ENCODE measurements at places on chromosomes 5 and 9.

GRCh38 chr5:10552183-10553143 is 11.4 kb upstream of the ANKRD33B start:
- ATAC-seq, result peak; percentile 71
- no peaks in the 10 kb centered on the region for H3K36me3 ChIP-seq
- H3K27me3 ChIP-seq, result no peaks in the 10 kb centered on the region
- H3K4me1 ChIP-seq, result peaks cover 56% of the 10 kb centered on the region
- H3K27ac ChIP-seq, result peak overlapping the region; percentile 10
- no peak overlapping the region for H3K4me3 ChIP-seq

DNA sequence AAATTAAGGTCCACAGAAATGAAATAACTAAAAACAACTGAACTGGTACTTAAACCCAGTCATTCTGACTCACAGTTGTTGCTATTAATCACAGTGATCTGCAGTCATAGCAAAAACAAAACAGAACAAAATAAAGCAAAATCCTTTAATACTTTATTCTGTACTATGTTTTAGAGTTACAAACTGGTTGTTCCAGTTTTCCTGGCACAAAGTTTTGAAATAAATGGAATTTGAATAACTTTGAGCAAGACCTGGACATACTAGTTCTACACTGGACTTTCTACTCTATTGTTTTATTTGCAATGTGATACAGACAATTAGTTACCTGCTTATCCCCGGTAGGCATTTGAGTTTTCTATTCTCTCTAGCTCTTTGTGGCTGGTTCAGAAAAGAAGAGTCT is 147.9 kb downstream of the DMRT2 start:
- H3K27ac ChIP-seq, result no peak overlapping the region
- no peaks in the 10 kb centered on the region for H3K27me3 ChIP-seq
- no peak for ATAC-seq
- H3K4me1 ChIP-seq, result no peaks in the 10 kb centered on the region
- H3K36me3 ChIP-seq, result no peaks in the 10 kb centered on the region
- no peak overlapping the region for H3K4me3 ChIP-seq

DNA sequence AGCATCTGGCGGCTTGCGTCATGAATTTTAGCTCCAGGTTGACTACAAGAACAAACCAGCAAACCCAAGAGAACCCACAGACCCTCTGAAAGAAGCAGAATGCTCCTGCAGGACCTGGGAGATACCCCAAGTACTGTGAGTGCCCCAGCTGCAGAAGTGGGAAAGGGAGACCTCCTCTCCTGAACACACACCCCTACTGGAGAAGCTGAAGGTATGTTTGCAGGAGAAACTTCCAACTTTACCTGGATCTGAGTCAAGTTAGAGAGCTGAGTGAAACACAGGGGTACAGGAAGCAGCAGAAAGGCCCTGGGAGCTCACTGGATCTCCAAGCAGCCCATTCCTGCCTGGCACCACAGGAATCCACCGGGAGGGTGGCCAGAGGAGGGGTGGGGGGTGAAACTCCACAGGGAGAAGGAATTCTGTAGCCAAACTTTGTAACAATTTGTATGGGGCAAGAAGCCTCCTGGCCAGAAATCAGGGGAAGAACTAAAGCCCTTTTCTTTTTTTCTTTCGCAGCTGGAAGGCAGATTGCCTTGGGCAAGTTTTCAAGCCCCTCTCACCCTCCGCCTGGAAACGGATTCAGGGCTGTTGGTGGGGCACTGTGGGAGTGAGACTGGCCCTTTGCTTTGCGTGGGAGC is 576.2 kb downstream of the BNC2 start:
- H3K4me1 ChIP-seq, result peaks cover 7% of the 10 kb centered on the region
- ATAC-seq, result no peak
- H3K27ac ChIP-seq, result no peak overlapping the region

DNA sequence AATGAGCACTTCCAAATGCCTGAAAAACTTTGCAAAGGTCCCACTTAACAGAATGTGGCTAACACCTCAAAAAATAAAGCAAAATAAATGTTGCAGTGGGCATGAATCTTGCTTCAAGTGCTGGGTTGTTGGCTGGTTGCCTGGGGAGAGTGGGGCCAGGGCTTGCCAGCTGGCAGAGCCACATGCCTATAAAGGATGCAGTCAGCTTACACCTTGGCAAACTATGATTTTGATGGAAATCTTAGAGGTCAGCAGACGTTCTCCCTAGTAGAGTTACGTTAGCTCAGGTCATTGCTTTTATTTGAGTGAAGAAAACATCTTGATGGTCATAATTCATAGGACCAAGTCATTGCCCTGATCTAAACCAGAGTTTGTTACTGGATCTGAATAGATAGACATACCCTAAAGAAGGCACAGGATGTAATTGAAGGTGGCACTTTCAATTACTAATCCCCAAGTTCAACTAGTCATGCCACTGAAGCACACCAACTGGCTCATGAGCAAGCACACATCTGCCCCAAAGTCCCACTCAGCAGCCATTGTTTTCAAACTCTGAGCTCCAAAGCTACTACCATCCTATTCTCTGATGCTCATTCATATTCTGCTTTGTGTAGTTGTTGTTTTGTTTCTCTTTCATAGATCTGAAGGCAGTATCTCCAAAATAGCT is 51.2 kb upstream of the ZSWIM6 start:
- ATAC-seq, result no peak
- peaks cover 31% of the 10 kb centered on the region for H3K4me1 ChIP-seq
- peaks cover 3% of the 10 kb centered on the region for H3K27me3 ChIP-seq
- H3K36me3 ChIP-seq, result no peaks in the 10 kb centered on the region

DNA sequence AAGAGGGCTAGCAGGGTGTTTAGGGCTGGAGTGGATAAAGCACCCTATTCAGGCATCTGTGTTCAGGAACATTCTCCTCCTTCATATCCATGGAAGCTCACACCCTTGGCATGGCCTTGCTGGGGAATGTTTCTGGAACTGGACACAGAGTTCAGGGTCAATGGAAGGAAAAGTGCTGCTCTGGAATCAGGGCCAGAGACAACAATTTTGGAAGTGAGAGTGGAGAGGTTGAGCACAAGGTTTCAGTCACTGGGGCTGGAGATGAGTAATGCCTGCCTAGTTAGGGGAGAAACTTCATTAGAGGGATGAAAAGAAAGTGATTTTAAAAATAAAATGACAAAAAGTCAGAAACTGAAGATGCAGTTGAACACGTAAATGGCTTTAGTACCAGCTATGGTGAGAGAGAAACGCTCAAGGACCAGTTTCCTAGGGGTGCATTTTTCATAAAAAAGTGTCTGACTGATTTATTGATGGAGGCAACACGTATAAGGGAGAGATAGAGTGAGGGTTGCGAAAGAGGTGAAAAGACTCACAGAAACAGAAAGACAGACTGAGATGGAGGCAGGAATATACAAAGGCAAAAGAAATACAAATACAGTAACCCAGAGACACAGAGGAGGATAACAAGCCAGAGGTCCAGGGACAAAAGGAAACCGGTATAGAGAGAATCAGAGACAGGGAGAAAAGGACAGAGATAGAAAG is 8.0 kb upstream of the TNFSF15 start:
- ATAC-seq, result no peak
- H3K4me1 ChIP-seq, result peaks cover 7% of the 10 kb centered on the region
- no peak overlapping the region for H3K27ac ChIP-seq
- H3K36me3 ChIP-seq, result peaks cover 5% of the 10 kb centered on the region
- H3K27me3 ChIP-seq, result peaks cover 17% of the 10 kb centered on the region

- peaks cover 28% of the 10 kb centered on the region for H3K27me3 ChIP-seq
- no peaks in the 10 kb centered on the region for H3K36me3 ChIP-seq
- ATAC-seq, result no peak
- peaks cover 11% of the 10 kb centered on the region for H3K4me1 ChIP-seq
- no peak overlapping the region for H3K27ac ChIP-seq
- no peak overlapping the region for H3K4me3 ChIP-seq
Measured at GRCh38 chr5:133234911-133235310, 183.1 kb downstream of the HSPA4 start.

DNA sequence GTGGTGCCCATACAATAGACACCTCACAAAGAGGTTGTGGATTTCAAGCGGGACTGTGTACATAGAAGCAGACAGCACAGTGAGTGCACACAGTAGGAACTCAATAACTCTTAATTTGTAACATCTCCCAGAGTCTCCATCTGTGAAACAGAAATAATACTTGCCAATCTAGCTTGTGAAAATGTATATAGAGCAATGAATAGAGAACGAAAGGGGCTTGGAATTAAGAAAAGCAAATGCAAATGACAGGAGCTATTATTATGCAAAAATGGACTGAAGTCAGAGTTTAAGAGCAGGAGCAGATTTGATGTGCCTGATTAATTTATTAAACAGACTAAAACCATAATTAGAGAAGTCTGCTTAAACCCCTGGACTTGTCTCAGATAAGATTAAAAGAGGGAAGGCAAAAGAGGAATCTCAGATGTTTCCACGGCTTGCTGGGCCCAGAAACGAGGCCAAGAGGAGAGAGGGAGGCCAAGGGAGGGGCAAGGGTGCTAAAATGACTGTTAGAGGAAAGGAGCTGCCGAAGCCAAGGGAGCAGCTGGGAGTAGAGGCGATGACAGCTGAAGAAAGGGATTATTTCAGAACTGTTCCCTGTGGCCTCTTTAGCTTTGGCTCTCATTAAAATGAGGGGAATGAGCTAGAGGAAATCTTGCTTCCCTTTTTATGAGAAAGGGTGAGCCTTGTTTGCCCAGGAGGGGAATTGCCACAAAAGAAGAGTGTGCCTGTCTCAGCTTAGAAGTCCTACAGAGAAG is 72.1 kb downstream of the FEM1C start:
- no peak overlapping the region for H3K4me3 ChIP-seq
- ATAC-seq, result no peak
- H3K27me3 ChIP-seq, result no peaks in the 10 kb centered on the region
- peak overlapping the region; percentile 40 for H3K27ac ChIP-seq
- peaks cover 26% of the 10 kb centered on the region for H3K4me1 ChIP-seq

- no peak for ATAC-seq
- H3K4me1 ChIP-seq, result no peaks in the 10 kb centered on the region
- H3K27ac ChIP-seq, result no peak overlapping the region
- H3K36me3 ChIP-seq, result no peaks in the 10 kb centered on the region
- no peak overlapping the region for H3K4me3 ChIP-seq
Measured at GRCh38 chr5:14064841-14065240, 78.3 kb upstream of the TRIO start.

GRCh38 chr5:154559398-154560276 is 81.6 kb upstream of the HAND1 start:
- no peaks in the 10 kb centered on the region for H3K36me3 ChIP-seq
- H3K4me3 ChIP-seq, result no peak overlapping the region
- peaks cover 29% of the 10 kb centered on the region for H3K27me3 ChIP-seq
- peak; percentile 68 for ATAC-seq
- peaks cover 13% of the 10 kb centered on the region for H3K4me1 ChIP-seq

DNA sequence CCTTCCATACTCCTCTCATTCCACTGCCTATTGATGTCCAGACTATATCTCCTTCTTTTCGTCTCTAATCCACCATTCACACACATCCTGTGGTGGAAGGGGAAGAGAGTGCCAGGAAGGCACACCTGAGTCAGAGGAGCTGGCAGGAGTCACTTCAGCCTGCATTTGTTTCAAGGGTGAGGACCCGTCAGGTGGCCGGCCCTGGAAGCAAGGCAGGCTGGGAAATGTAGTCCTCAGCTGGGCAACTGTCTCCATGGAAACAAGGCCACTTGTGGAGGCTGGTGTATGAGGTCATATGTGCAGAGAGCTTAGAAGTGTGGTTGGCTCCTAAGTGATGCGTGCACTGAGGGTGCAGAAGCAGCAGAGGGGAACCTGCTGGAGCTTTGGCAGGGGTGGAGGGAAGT is 278.4 kb downstream of the NSG2 start:
- H3K4me1 ChIP-seq, result no peaks in the 10 kb centered on the region
- no peaks in the 10 kb centered on the region for H3K36me3 ChIP-seq
- H3K4me3 ChIP-seq, result no peak overlapping the region
- ATAC-seq, result no peak
- H3K27me3 ChIP-seq, result peaks cover 35% of the 10 kb centered on the region

- H3K27me3 ChIP-seq, result peaks cover 21% of the 10 kb centered on the region
- no peak for ATAC-seq
- H3K4me3 ChIP-seq, result no peak overlapping the region
Measured at GRCh38 chr9:69976152-69976551, 67.5 kb upstream of the MAMDC2 start.

DNA sequence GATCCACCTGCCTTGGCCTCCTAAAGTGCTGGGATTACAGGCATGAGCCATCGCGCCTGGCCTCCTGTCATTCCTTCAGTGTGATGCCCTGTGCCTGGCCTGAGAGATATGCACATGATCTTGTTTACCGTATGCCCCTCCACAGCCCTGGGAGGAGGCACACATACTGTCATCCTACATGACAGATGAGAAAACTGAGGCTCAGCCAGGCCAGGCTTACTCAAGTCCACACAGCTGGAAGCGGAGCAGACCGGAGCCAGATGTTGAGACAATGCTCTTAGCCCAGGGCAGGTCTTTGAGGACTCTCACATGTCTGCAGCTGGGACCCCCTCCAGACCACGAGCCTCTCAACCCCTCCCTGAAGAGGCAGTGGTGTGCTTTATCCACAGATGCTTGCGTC is 38.7 kb upstream of the SH3PXD2B start:
- H3K4me1 ChIP-seq, result peaks cover 14% of the 10 kb centered on the region
- no peaks in the 10 kb centered on the region for H3K36me3 ChIP-seq
- no peak overlapping the region for H3K4me3 ChIP-seq
- no peak for ATAC-seq

GRCh38 chr5:91487420-91487819 is 104.3 kb upstream of the ARRDC3 start:
- no peaks in the 10 kb centered on the region for H3K36me3 ChIP-seq
- H3K4me1 ChIP-seq, result no peaks in the 10 kb centered on the region
- ATAC-seq, result no peak

- no peak for ATAC-seq
- H3K27ac ChIP-seq, result no peak overlapping the region
- no peaks in the 10 kb centered on the region for H3K27me3 ChIP-seq
- H3K4me3 ChIP-seq, result no peak overlapping the region
Measured at GRCh38 chr5:25862276-25862675, 1176.1 kb downstream of the CDH9 start.

- peaks cover 88% of the 10 kb centered on the region for H3K27me3 ChIP-seq
- peak overlapping the region; percentile 54 for H3K27ac ChIP-seq
- no peaks in the 10 kb centered on the region for H3K36me3 ChIP-seq
- ATAC-seq, result peak; percentile 35
- peak overlapping the region; percentile 88 for H3K4me3 ChIP-seq
- peaks cover 27% of the 10 kb centered on the region for H3K4me1 ChIP-seq
Measured at GRCh38 chr9:4297786-4298254, 2.0 kb downstream of the GLIS3 start.

GRCh38 chr9:34982361-34982760 is 7.2 kb upstream of the DNAJB5 start:
- peaks cover 53% of the 10 kb centered on the region for H3K4me1 ChIP-seq
- no peak overlapping the region for H3K4me3 ChIP-seq
- peak overlapping the region; percentile 60 for H3K27ac ChIP-seq
- H3K27me3 ChIP-seq, result no peaks in the 10 kb centered on the region
- no peak for ATAC-seq

GRCh38 chr5:52342361-52342760 is 445.4 kb upstream of the ITGA1 start:
- H3K4me3 ChIP-seq, result no peak overlapping the region
- no peak overlapping the region for H3K27ac ChIP-seq
- no peaks in the 10 kb centered on the region for H3K36me3 ChIP-seq
- no peaks in the 10 kb centered on the region for H3K27me3 ChIP-seq
